Stimulated activated CD8-positive, alpha-beta memory T cell treated with anti-CD3 and anti-CD28 coated beads, Interleukin-4, amount 100 ng/mL, for 1 hour (primary cell): ENCODE measurements at places on chromosomes 7 and 10.

DNA sequence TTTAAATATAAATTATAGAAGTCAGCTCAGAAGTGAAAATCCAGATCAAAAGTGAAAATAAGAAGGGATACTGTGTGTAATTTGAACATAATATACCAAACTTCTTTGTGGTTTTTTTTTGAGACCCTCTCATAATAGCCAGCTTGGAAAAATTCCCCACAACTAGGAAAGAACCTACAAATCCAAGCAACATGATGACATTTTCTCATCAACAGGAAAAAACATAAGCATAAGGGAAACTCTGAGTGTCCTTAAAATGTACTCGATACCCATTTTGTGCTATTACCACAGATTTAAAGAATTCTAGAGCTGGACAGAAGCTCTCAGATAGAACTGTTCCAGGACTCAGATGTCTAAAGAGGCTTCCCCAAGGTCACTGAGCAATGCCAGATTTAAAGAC is 214.8 kb upstream of the KLF14 start:
- DNase-seq: no peak

DNA sequence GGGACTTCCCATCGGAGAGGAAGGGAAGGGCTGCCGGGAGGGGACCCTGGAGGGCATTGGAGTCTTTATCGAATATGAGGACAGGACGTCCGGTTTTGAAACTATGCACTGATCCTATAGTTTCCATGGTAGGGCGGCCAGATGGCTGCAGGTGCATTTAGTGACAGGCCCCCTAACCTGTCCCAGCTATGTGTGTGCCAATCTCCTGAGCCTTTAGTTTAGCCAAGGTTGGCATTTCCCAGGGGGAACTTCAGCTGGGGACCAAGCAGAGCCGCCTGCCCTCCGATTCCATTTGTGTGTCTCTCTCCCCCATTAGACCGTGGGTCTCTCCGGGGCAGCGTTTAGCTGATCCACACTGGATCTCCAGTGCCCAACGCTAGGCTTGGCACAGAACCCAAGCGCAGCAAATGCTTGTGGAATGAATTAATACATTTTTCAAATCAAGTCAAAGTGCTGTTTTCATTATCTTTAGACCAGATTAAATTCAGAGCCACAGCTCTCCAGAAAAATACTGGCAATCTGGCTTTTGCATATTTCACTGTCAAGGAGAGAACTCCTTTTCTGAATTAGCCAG is 19.9 kb downstream of the TMEM270 start:
- no peak for DNase-seq

- no peak for DNase-seq
These were observed 169.7 kb upstream of the PPP1R3A start for GRCh38 chr7:114088470-114088940.

DNA sequence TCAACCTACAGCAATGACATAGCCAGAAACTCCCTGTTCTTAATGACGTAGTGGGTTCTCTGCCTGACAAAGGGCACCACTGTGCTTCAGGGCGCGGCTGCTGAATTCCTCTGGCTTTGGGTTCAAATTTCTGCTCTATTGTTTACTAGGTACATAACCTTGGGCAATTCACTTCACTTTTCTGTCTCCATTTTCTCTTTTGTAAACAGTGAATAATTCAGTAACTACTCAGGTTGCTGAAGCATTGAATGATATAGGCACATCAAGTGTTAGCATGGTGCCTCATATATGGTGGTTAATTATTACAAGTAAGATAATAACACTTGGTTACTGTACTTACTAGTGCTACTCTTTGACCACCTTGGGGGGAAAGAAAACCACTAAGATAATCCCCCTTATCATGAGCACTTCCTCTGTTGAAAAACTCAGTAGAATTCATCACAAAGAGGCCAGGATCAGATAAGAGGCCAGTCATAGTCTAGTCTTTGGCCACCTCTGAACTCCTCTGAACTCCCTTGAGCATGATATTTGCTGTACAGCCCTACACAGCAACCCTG is 92.0 kb upstream of the AHR start:
- no peak for DNase-seq

DNA sequence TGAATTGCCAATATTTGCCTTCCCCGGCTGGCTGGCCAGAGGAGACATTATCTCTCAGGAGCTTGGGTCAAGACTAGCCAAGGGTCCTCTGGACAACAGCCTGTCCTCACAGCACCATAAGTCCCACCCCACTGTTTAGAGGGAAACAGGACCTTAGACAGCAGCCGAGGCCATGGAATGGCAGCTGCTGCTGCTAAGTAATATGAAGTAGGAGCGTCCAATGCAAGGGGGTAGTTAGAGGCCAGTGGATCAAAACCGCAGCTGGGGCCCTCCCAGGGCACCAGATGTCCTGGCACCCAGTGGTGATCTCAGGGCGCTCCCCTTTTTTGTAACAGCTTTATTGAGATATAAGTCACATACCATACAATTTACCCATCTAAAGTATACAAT is 12.9 kb upstream of the KCP start:
- DNase-seq: no peak

DNA sequence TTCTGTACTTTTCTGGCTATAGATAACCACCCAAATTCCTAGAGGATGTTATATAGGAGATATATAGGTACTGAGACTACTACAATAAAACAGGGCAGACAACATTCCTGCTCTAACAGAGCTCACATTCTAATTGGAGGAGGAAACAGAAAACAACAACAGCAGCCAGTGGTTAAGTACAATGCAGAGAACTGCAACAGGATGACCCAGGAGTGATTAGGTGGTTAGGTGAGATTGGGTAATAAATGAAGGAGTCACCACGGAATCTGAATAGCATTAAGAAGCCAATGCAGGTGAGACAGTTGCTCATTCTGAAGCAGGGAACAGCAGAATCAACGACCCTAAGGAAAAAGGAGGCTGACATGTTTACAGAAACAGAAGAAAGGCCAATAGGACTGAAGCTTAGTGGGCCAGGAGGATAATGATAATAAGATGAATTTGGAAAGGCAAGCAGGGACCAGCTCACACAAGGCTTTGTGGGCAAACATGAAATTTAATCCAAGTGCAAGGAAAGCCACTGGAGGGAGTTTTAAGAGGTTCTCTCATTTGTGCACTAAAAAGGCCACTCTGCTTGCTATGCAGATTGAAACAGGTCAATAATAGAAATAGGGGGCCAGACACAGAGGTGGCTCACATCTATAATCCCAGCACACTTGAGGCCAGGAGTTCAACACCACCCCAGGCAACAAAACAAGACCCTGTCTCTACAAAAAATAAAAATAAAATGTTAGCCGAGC is 16.9 kb upstream of the REEP3 start:
- DNase-seq: no peak

- no peak for DNase-seq
These were observed 243.8 kb upstream of the ETV1 start for GRCh38 chr7:14233076-14233867.

DNA sequence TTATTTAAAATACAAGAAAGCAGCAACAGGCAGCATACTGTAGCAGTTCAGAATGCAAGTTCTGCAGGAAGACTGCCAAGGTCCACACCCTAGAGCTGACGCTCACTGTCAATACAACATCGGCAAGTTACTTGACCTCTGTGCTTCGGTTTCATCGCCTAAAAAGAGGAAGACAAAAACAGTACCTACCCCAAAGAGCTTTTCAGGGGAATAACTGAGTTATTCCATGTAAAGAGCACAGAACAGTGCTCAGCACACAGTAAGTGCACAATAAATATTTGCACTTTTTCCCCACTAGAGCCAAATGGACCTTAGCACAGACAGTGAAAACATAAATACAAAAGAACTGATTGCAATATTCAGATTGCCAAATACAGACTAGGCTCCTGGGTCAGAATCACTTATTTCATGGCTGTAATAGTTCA is 88.6 kb downstream of the USP6NL start:
- DNase-seq: no peak

GRCh38 chr7:115789901-115790300 is 240.7 kb downstream of the TFEC start:
- DNase-seq: no peak

DNA sequence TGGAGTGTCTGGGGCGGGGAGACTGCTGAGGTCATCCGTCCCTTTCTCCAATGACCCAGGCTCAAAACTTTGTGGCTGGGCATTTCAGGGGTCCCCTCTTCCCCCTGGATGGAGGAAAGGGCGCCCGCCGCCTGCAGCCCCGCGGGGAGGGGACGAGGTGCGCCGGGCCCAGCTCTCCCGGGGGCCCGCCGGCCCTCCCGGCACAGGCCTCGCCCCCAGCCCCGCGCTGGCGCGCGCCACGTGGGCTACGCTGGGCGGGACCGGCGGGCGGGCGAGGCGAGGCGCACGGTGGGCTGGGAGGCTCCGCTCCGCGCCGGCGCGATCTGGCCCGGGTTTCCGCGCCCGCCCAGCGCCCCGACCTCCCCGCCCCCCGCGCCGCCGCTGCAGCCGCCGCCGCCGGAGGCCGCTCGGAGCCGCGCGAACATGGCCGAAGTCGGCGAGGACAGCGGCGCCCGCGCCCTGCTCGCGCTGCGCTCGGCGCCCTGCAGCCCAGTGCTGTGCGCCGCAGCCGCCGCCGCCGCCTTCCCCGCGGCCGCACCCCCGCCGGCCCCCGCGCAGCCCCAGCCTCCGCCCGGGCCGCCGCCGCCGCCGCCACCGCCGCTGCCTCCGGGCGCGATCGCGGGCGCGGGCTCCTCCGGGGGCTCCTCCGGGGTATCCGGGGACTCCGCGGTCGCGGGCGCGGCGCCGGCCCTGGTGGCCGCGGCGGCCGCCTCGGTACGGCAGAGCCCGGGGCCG is at the start of gene FOXK1:
Gene FOXK1 (plus strand): TSS at position 410 of the 735 bp plus-strand sequence. CDS start 14 bp downstream, at position 424.
- peak; percentile 57 for DNase-seq

- DNase-seq: no peak
These were observed 230.5 kb upstream of the TMEM229A start for GRCh38 chr7:124263232-124263827.

GRCh38 chr7:2518737-2519118 is 846 bp upstream of the LFNG start:
- DNase-seq: no peak

- no peak for DNase-seq
These were observed 17.2 kb downstream of the STX1A start for GRCh38 chr7:73702226-73702625.

- no peak for DNase-seq
These were observed 4.8 kb downstream of the FGFR2 start for GRCh38 chr10:121593281-121594075.

DNA sequence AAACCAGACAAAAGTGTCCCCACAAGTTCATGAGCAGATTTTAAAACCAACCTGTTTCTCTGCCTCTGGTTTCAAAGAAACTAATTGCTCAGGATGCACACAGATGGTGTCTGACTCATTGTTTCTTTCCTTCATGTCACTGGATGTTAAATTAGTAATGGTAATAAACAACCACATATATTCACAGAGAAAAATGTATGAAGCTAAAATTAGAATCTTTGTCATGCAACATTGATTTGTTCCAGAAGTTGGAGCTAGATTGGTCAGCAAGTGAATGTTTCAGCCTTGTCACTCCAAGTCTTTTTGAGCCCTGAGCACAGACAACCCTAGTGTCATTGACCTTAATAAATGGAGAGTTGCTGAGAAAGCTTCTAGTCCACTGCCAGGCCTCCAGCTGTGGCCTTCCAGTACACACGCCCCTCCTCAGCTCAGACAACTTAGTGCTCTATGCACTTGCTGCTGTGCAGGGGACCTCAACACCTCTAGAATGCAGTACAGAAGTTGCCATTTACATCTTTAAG is 175.9 kb downstream of the CCDC71L start:
- no peak for DNase-seq
